ENCODE measurements at places on chromosomes 3 and 15. TPM values are rescaled to one million over a fixed set of nuclear protein-coding genes. Genes with fewer than 3 reads are reported as not detected.

SLC6A1 gene
- 1.7 TPM for total RNA-seq

DNA sequence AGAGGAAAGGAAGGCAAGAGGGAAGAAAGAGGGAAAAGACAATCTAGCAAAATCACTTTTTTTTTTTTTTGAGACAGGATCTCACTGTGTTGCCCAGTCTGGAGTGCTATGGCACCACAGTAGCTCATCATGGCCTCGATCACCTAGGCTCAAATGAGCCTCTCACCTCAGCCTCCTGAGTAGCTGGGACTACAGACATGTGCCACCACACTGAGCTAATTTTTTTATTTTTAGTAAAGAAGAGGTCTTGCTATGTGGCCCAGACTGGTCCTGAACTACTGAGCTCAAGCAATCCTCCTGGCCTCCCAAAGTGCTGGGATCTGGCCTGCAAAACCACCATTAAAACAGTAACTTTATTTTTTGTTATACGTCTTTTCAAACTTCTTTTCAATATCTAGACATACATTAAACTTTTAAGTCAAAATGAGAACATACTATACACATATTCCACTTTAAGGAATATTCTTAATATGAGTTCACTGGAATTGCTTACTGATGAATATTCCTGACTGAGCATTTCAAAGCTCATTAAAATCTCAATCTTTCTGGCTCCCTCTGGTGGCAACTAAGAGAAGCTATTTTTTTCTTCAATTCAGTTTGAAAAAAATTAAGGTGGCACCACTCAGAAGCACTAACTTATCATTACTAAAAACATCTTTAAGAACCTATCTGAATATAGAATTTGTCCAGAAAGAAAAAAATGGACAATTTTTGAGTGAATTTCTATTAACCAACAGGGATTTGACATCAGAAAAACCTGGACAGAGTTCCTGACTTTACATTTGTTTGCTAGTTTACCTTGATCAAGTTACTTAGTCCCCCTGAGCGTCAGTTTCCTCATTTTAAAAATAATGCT, 40.9 kb downstream of the UACA start:
- peak; percentile 36 for DNase-seq

GRCh38 chr3:124797426-124797945, 67.2 kb downstream of the UMPS start:
- DNase-seq = no peak

GRCh38 chr15:86647810-86648440, 568.3 kb downstream of the AGBL1 start:
- no peak for DNase-seq

DNA sequence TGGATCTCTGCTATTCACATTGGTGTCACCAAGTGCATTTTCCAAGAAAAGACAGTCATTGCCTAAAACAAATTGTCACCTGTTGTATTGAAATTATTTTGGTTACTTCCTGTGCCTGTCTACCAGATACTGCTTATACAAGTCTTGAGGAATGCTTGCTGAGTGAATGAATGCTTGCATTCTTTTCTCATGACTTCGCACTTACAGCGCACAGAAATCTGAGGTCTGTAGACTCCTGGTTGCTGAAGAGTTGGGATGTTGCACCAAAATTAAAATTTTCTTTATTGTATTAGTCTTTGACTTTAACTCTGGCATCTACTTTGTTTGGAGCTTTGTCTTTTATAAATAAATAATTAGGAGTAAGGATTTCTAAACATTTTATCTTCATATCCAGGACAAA, 28.4 kb downstream of the SH3GL3 start:
- DNase-seq = peak; percentile 24

- no peak for DNase-seq
Measured at GRCh38 chr3:81580355-81580754, 181.1 kb downstream of the GBE1 start.

DNA sequence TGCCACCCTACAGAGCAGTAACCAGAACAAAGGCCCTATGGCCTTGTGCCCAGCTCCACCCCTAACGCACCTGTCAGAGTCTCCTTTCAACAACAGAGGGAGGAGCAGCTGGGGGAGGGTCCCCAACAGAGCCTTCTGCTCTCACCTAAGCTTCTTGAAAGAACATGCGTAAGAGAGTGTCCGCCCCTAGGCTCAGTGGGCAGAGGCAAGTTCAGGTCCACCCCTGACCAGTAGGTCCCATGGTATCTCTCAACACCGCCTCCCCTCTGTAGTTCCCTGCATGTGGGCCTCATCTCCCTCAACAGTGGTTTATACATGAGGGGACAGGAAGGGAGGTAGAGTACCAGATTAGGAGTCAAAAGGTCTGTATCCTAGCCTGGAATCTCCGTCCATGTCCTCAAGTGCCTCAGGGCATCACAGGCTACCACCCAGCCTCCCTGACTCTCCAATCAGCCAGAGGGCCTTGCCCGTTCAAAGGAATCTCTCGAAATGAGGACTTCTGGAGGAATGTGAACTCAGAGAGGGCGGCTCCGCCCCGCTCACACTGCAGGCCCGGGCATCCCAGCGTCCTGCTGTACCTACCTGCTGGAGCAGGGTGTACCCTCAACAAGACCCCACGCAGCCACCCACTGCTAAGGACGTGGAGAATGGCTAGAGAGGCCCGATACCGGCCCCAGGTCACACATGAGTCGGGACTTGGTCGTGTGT, 680 bp downstream of the POC1A start:
- DNase-seq = no peak

DNA sequence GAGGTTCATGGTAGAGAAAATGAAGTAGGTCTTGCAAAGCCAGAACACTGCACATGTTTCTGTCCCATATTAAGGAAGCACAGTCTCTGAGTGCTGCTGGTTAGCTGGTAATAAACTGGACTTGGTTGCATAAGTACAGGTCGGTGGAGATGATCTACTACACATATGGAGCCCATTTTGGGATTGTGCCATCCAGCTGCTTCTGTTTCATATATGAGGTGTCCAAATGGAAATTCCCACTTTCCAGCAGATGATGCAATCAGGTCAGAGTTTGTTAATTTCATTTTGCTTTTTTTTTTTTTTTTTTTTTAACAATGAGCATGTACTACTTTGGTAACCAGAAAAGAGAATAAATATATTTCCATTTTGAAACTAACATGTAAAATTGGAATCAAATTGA, 122.6 kb downstream of the SATB1 start:
- DNase-seq = no peak

DUSP7 gene
- total RNA-seq = 18.0 TPM

DNA sequence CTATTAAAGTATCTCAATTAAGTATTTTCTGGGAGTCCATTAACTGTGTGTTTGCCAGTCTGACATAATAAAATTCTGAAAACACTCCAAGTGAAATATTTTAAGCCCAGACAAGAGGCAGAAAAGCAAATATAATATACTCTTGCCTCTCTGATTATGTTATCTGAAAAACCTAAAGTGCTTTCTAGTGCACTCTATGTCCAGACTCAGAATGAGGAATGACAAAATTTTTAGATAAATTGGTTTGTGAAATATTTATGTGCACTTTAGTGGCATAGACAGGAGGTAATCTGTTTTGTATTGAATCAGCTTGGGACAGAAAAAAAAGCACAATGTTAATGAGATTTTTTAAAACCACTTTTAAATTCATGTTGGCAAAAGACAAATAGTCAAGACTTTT, 508.2 kb upstream of the SUCLG2 start:
- no peak for DNase-seq

DNA sequence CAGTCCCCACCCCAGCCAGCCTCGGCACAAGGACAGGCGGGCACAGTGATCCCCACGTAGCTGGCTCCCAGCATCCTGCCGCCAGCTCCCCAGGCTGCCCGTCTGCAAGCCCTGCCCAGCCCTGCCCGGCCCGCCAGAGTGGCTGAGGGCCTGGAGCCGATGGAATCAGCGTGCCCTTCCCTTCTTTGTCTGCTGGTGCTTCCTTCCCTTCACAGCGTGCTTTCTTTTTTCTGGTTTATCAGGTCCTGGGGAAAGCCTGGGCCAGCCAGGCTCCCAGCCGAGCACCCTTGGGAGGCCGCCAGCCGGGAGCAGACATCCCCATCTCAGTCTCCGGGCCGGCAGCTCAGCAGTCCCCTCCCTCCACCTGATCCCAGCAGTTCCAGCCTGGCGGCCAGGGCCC, 54.7 kb upstream of the SMAD6 start:
- DNase-seq = no peak

- no peak for DNase-seq
Measured at GRCh38 chr3:15903164-15903563, 105.4 kb upstream of the ANKRD28 start.

CHRNA3 gene
- total RNA-seq = 0.39 TPM

PLA2G4E gene
- total RNA-seq = 33.8 TPM

DNA sequence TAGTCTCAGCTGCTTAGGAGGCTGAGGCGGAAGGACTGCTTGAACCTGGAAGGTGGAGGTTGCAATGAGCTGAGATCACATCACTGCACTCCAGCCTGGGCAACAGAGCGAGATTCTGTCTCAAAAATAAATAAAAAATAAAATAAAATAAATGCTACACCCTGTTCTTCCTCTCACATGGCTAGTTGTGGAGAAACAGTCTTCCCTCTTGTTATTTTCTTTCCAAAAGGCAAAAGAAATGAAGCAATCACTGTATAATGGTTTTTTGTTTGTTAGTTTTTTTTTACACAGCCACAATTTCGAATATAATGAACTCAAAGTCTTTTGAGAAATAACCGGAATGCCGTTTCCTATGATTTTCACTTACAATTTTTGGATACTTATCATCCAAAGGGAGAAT, 4.9 kb upstream of the FRMD4B start:
- no peak for DNase-seq

DNA sequence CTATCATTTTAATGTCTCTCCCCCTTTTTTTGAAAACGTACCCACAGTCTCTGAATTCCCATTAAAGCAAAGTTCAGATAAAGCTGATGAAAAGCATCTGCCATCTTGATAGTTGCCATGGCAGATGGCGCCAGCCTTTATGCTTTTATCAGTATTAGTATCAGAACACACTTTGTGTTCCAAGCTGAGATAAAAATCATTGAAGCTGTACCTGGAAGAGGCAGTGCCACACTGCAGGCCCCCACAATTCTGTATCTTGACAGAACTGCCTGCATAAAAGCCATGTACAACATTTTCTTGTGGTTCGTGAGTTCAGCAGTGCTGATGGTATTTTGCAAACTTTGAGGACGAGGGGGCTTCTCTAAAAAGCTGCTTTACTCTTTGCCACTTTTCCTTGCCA, 311.7 kb downstream of the SATB1 start:
- no peak for DNase-seq

ROPN1 gene
- total RNA-seq = 0.69 TPM

DNA sequence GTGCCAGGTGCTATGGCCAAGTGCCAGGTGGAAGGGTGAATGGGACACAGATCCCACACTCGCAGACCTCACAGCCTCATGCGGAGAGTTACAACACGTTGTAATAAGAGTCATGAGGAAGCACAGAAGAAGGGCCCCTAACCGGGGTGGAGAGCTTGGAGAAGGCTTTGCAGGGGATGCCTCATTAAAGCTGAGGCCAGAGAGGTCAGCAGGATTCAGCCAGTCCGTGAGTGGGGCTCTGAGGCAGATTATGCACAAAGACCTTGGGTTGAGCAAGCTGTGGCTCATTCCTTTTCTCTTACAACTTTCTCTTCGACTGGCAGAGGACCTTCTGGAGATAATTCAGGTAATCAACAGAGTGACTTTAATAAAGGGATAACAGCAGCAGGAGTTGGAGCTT, 65.3 kb upstream of the SNRK start:
- DNase-seq = no peak

MESP1 gene
- total RNA-seq = 1.6 TPM

PIF1 gene
- 1.9 TPM for total RNA-seq

DNA sequence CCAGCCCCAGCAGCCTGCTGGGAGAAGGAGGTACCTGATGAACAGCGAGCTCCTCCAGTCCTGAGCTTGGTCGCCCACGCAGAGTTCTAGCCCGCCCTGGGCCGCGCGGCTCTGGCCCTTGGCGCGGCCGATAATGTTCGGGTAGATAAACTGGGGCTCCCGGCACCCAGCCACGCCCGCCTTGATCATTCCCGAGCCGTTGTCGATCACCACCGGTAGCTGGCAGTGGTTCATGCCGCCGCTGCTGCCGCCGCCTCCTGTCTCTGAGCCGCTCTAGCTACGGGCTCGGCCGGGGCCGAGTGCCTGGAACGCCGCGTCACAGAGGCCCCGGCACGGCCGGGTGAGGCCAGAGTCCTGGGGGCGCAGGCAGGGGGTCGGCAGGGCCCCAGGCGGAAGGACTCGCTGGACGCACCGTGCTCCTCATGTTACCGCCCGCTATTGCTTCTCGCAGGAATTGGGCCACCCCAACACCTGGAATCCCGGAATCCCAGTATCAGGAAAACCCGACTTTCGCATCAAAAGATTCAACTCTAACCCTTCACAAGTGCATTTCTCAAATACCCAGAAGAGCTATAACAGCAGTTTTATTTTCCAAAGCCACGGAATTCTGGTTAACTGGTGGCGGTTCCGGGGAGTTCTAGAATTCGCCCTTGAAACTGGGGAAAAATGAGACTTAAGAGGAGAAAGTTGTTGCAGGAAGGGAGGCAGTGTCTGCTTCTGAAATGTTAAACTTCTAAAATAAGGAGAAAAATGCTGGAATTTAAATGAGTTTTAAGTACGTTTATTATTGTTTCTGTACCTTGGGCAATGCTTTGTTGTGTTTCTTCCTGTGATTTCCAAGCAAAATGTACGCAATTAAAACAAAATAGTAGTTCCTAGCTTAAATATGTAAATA, at the start of gene ACTRT3:
ACTRT3 (minus strand) TSS at position 275 of the 895 bp plus-strand sequence; CDS start at position 234, 41 bp downstream.
- peak; percentile 53 for DNase-seq

ANKRD28 gene
- total RNA-seq = 62.4 TPM

GRCh38 chr3:17974206-17974841, 231.9 kb upstream of the TBC1D5 start:
- DNase-seq = no peak

ZNF620 gene
- total RNA-seq = 1.6 TPM

CADPS gene
- total RNA-seq = 2.4 TPM

DNA sequence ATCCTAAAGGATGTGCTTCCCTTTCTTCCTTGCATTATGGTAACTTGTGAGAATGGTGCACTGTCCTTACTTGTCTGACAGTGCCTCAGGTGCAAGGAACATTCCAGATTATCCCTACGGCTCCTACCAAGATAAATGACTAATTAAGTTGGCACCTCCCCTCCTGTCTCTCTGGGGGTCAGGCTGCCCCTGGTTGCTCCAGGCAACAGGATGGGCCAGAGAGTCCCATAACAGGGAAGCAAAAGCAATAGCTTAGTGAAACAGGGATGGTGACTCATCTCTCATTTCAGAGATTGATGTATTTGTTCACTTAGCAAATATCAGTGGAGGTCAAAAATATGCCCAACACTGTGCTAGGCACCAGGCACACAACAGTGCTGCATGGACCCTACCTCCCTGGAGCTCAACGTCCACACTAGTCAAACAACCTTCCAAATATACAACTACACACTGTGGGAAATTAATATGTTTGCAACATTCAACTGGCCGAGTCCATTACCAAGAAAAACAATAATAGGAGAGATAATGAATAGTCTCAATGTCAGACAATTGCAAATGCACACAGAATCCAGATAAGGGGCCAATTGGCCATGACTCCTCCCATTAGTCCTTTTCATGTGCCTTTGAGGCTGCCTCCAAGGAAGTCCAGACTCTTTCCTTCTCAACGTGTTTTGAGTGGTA, 249.0 kb downstream of the TLE3 start:
- DNase-seq = no peak

DNA sequence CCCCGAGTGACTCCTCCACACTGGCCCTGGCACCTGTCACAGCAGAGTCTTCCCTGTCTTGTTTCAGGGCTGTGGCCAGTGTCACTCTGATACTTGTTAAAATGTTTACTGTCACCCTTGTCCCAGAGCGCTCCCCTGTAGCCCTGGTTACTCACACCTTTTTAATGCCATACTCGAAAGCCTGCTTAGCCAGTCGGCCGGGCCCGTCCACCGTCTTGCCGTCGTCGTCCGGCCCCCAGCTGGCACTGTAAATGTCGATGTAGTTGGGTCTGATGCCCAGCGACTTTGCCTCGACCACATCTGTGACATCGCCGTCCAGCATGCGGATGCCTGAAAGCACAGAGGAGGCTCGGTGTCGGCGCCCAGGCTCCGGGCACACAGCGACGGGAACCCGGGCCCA, 91.3 kb downstream of the PCSK6 start:
- DNase-seq = no peak

All from skin of body (tissue), 3 donors.